ENCODE measurements at places on chromosomes 3 and 15.
A peak's percentile ranks its signal among the peaks of the same experiment; 100 is the strongest.

GRCh38 chr3:19213603-19214220, 65.4 kb downstream of the KCNH8 start:
- no peak for DNase-seq

DNA sequence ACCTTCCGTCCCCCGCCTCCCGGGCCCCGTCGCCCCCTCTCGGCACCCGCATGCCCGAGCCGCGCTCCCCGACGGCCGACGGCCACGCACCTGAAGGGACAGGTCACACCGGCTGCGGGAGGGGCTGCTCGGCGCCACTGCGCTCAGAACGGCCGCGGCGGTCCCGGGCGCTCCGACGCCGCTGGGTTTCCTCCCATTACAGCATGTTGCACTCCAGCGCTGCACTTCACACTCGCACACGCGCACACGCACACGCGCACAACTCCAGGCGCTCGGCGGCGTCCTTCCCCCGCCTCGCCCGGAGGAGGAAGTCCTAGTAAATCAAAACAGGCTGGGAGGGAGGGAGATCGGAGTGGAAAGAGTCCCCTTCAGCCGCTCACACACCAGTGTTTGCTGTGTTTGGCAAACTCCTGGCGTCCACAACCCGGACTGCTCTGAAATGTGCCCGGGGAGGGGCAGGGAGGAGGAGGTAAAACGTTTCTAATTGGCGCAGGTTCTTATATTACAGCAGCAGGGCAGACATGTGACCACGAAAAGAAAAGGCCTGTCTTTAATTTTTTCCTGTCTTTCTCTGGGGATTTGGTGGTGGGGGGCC, 76.7 kb upstream of the VGLL4 start:
- peak; percentile 45 for DNase-seq

DNA sequence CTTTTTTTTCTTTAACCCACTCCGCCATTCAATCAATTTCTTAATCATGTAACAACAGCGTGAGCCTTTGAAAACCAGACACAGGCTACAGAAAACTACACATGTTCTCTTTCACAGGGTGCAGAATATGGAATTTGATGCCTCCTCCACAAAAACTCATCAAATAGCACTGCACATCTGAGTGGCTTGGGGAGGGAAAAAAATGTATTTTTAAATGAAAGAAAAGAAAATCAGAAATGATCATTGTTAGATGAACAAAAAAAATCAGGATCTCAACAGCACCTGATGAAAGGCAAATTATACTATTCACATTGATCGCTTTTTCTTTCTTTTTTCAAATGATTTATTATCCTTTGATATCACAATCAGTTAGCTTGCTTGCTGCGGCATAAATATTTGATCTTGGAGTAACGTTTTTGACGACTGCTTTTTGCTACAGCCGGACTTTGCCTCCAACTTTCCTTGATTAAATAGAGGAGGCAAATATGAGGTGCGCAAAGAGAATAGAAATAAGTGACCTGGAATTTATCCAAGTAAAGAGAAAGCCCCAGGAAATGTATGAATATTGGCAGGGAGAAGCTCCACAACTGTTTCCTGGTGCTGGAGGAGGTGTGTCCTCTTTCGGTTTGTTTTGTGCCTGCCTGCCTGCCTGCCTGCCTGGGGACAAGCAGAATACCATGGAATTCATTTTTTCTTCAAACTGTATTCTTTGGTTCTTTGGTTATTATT, 63.1 kb downstream of the EDEM1 start:
- no peak for DNase-seq

GRCh38 chr3:188584162-188584529, 430.2 kb downstream of the LPP start:
- DNase-seq = no peak

DNA sequence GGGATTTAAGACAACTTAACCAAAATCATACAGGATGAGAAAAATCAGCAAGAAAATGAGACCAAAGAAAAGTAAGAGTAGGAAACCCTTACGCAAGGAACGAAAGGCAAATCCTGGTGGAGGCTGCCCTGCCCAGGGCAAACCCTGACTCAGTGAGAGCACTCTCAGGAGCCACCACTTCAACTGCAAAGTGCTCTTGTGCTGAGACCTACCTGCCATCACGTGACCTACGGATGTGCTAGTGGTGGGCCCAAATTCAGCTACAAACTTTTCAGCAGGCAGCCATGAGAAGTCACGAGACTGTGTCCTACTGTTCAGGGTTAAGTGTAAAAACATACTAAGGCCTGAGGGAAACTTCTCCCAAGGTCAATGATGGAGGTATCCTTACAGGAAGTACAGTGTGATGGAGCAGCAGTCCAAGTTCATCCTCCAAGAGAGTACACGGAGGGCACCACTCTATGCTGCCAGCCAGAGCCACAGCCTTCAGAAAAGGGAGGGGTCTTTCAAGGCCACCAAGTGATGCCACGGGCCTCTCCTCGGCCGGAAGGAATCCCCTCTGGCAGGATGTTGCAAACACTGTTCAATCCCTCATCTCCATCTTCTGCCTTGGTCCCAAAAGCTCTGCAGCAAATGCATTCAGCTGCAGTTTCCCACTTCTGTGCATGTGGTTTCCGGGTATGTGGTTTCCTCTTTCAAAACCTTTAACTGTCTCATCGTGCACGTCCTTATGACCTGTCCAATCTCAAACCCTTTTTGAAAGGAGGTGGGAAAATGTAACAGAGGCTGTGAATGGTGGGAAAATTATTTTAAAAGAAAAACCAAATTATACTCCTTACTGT, 9.5 kb downstream of the CHSY1 start:
- peak; percentile 74 for DNase-seq

GRCh38 chr3:104244680-104245220, 1122.0 kb upstream of the ALCAM start:
- no peak for DNase-seq

- DNase-seq = peak; percentile 57
Measured at GRCh38 chr3:12984023-12984823, 89.0 kb downstream of the IQSEC1 start.

DNA sequence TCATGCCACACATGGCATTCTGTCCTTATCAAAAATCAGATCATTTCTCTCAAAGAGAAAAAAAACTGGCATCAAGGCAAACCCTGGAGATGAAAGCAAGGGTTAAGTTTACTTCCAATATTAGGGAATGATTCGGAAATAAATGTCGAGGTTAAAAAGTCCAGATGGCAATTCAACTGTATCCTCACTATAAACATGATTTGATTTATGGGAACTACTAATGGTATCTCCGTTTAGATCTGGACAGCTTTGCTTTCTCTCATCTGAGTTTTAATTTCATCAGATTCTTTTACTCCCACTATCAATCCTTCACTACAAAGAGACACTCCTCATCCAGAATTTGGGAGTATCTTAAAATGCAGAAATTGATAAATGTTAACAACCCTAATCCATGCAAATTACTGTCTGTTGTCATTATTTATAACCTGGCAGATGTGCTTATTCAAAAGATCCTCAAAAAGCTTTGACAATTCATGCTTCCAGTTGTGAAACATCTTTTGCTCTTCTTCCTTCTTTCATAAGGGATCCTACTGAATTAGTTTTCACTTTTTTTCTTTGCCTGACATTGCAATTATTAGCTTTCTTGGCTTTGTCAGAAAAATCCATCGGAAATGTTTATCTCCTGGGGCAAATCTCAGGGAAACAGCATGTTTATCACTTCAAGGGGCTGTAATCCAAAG, 903.2 kb downstream of the MCTP2 start:
- no peak for DNase-seq

DNA sequence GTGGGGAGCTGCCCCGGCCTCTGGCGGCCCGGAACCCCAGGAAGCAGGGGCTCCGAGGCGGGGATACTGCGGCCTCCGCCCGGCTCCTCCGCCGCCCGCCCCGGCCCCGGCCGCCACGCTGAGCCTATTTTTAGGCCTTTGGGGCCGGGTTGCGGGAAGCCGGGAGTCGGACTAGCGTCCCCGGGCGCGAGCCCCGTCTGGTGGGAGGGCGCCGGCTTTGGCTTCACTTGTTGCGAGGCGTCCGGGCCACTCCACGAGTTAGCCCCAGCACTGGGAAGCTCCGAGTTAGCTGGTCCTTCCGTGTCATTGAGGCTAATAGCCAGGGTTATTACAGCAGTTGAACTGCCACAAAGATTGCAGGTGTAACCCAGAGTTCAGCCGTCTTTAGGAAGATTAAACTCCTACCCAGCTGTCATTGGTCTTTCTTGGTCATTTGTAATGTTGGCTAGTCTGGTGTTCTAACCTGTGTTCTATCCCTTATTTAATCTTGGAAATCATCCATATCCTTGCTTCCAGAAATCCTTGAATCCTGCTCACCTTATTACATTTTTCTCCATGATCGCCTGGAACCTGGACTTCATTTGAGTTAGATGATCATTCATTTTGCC, 791 bp downstream of the GYG1 start:
- DNase-seq = peak; percentile 35

DNA sequence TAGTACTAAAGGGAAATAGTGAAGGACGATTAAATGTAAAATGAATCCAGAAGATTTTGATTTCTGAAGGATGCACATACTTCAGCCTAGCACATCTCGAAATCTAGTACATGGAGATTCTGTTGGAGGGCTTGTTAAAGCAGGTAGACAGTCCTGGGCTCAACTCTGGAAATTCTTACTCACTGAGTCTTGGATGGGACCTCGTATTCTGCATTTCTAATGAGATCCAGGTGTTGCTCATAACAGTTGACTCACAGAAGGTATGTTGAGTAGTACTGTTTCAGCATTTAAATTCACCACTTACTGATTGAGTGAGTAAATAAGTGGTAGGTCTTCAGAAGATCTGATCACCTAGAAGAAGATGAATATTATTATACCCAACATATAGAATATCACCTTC, 623.4 kb upstream of the SGO1 start:
- DNase-seq = no peak

- DNase-seq = no peak
Measured at GRCh38 chr3:85725809-85726208, 767.0 kb downstream of the CADM2 start.

- DNase-seq = no peak
Measured at GRCh38 chr15:98782801-98783200, 134.5 kb downstream of the IGF1R start.

GRCh38 chr3:72344647-72345046, 503.6 kb downstream of the SHQ1 start:
- DNase-seq = no peak

DNA sequence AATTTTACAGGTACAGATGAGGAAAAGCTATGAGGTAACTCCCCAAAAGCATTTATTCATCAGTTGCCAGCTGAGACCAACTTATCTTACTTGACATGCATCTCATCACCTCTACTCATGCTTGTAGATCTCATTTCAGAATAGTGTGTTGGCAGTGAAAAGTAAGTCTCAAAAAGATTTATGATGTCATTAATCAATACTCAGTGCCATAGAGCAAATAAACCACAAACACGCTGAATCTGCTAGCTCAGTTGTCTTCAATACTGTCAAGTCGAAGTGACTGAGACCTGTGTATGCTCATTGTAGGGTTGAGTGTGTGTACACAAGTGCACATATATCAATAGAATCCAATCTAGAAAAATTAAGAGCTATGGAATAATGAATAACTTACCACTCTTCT, 413.5 kb downstream of the CNTN3 start:
- no peak for DNase-seq

DNA sequence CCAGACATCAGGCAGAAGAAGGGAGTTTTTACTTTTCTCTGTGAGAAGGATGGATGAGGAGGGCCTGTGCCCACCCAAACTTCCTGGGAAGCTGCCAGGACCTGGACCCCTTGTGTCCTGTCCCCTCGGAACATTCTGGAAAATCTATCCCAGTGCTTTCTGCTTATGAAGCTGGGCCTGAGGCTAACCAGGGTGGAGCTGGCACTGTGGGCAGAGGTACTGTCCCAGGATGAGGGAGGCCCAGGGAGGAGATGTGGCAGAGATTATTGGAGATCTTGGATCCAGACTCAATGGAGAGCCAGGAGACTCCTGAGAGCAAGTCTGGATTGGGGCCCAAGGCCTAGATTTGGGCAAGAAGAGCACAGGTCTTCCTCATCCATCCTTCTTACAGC, 44.4 kb downstream of the SPSB4 start:
- no peak for DNase-seq

GRCh38 chr3:26962492-26963360, 340.2 kb downstream of the LRRC3B start:
- DNase-seq = no peak

DNA sequence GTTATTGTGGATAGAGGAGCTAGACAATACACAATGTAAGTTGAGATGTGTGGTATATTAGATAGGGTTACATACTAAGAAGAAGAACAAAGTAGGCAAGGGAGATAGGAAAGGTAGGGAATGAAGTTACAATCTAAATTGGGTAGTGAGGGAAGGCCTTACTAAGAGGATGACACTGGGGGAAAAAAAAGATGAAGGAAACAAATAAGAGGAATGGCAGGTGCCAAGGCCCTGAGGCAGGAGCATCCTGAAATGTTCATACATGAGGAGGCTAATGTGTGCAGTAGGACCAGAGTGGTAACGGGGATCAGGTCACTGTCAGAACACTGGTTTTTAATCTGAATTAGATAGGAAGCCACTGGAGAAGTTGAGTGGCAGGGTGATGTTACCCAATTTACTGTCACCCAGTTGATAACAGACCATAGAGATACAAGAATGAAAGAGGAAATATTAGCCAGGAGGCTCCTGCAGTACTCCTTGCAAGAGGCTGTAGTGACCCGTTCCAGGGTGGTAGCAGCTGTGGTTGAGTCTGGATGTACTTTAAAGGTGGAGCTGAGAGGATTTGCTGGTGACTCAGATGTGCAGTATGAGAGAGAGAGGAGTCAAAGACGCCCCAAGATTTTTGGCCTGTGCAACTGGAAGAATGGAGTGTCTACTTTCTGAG, 14.4 kb downstream of the RTP1 start:
- no peak for DNase-seq

- DNase-seq = no peak
Measured at GRCh38 chr15:95265419-95265997, 1034.1 kb downstream of the MCTP2 start.

DNA sequence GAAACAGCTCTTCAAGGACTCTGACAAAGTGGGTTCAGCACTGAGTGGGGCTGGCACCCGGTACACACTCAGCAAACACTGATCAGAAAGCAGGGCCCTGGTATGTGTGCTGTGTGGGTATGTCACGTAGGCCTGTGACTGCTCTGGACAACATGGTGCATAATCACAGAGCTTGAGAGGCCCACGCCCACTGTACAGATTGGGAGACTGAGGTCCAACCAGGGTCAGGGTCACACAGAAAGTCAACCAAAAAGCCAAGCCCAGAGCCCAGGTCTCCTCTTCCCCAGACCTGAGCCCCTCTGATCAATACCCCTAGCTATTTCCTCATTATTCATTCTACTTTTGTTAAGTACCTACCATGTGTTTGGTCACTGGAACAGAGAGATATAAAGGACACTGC, 166.1 kb upstream of the LINGO1 start:
- no peak for DNase-seq

Measured in effector memory CD8-positive, alpha-beta T cell (primary cell).